ENCODE measurements at places on chromosomes 6 and 20.

DNA sequence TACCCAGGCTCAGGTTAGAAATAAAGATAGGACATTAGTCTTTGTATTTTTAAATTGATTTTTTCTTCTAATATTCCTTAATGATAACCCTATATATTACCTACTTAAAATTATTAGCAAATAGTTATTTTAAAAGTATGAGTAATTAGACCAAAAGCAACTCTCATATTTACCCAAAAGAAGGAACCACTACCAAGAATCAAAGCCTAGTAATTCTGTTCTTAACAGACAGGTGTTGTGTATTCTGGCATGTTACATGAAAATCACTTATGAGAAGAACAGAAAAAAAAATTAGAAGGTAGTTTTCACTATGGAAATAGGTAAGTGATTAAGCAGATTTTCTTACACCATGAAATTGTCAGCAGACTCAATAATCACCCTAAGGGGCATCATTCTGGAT is 105.1 kb downstream of the ATG5 start:
- DNase-seq: no peak

GRCh38 chr6:89258912-89259311 is 41.8 kb upstream of the GABRR1 start:
- no peak for DNase-seq

DNA sequence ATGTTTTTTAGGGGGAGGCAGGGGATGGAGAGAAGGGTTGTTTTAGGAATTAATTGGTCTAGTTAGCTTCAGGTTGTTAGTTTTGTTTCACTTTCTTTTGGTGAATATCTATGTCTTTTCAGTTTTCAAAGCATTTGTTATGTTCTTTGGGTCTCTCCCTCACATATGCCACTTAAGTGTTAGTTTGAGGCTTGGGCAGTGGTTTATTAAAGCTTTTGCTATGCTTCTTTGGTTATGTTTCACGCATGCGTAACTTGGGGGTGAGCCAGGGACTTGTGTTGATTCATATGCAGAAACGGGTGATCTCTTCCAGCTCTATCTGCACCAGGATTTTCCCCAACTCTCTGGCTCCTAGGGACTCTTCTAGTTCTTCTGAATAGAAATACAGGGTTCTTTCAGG is 11.4 kb upstream of the MMS22L start:
- no peak for DNase-seq

GRCh38 chr20:20437314-20437713 is 69.4 kb downstream of the INSM1 start:
- DNase-seq: no peak

DNA sequence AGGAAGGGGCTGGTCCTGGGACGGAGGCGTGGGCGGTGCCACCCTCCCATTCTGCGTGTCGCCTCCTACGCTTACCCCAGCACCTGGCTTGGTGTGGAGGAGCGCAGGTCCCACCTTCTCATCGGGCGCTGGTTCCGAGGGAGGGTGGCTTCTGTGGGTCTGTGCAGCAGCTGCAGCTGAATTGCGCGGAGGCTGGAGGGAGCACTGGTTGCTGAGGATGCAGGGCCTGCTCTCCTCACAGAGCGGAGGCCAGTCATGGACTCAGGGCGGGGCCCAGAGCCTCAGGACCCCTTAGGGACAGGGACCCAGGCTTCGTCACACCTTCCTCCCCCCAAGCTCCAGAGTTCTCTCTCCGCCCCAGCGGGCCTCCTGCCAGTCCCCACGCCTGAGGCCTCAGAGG is 127.8 kb upstream of the MAP3K4 start:
- no peak for DNase-seq

DNA sequence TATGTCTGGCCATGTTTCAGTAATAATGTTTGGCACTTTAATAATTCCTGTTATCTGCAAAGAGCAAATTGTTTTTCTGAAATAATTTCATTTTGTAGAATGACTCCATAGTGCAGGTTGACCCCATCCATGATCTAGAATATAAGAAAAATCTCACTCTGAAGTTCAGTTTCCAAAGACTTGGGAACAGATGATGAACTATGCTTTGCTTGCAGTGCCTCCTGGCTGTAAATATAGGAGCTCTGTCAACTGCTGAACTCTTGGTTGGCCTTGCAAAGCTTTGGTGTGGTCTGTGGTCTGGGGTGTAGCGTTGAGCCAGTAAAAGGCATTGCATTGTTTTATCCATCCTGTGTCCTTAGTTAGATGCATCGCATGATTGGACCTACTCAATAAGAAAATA is 104.0 kb downstream of the PLCB4 start:
- no peak for DNase-seq

DNA sequence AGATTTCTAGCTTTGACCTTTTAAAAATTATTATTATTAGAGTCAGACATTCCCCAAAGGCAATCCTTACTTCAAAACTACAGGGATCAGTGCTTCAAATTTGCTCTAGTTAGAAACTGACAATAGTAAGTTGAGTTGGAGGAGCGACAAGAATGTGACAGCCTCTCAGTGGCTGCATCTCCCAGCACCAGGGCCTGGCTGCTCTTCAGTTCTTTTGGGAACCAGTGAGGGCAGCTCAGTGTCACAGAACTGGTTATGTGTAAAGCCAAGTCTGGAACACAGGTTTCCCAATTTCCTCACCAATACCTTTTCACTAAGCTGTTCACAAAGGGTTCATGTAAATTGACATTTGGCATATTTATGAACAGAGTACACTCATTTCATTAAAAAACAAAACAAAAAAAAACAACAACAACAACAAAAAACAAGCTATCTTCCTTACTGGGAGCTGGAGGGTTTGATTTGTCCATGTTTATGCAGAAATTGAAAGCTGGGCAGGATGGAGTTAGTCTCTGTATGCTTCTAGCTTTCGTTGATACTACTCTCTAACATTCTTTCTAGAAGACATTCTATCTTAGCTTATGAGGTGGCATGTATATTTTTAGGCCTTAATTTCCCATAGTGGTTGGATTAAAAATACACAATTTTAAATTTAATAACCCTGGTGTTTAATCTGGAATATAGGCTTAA is 95.0 kb downstream of the SAMD5 start:
- DNase-seq: no peak

GRCh38 chr6:157061770-157062594 is 261.3 kb downstream of the TMEM242 start:
- DNase-seq: no peak

Measured in CD8-positive, alpha-beta memory T cell (primary cell).